ENCODE measurements at places on chromosomes 12 and 14. TPM values are rescaled to one million over a fixed set of nuclear protein-coding genes. Genes with fewer than 3 reads are reported as not detected.

FGD4 gene
- total RNA-seq: 40.2 TPM

- H3K36me3 ChIP-seq: no peaks in the 10 kb centered on the region
- DNase-seq: no peak
- H3K27ac ChIP-seq: no peak overlapping the region
- H3K27me3 ChIP-seq: no peaks in the 10 kb centered on the region
These were observed 64.9 kb downstream of the NDUFA12 start for GRCh38 chr12:94938583-94938982.

DDIT3 gene
- total RNA-seq: 53.0 TPM

- no peak overlapping the region for H3K27ac ChIP-seq
- no peaks in the 10 kb centered on the region for H3K36me3 ChIP-seq
- no peaks in the 10 kb centered on the region for H3K27me3 ChIP-seq
- no peak overlapping the region for H3K4me3 ChIP-seq
- no peaks in the 10 kb centered on the region for H3K4me1 ChIP-seq
These were observed 157.6 kb downstream of the DPF3 start for GRCh38 chr14:72736308-72736707.

GRCh38 chr14:50452979-50453705 is 56.5 kb upstream of the CDKL1 start:
- H3K4me1 ChIP-seq: no peaks in the 10 kb centered on the region
- no peak for DNase-seq
- no peaks in the 10 kb centered on the region for H3K27me3 ChIP-seq
- peaks cover 6% of the 10 kb centered on the region for H3K36me3 ChIP-seq
- H3K4me3 ChIP-seq: no peak overlapping the region
